Smooth muscle cell of the brain vasculature (primary cell): ENCODE measurements at places on chromosomes 2 and 18.

GRCh38 chr18:74528478-74528877, 5.8 kb upstream of the CNDP1 start:
- DNase-seq, result no peak

GRCh38 chr18:248053-248452, 19.8 kb downstream of the THOC1 start:
- no peak for DNase-seq

- DNase-seq, result no peak
These were observed 23.8 kb upstream of the ATOH8 start for GRCh38 chr2:85729825-85730510.

DNA sequence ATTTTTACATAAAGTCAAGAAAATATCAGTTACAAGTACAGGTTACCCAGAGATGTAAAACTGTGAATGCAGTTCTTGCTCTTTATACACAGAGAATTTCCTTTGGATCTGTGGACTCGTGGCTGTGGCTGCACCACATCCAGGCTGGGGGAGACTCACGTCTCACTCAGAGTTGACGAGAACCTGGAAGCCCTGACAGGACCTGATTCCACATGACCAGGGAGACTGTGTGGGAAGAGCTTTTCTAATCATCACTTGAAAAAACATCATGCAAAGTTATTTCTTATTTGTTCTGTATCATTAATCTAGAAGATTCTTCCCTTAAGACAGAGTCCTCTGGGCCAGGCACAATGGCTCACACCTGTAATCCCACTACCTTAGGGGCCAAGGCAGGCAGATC, 1159.0 kb downstream of the RPIA start:
- DNase-seq, result no peak

GRCh38 chr2:141020346-141020745, 1110.5 kb downstream of the LRP1B start:
- DNase-seq, result no peak

- no peak for DNase-seq
These were observed 159.9 kb downstream of the LOXHD1 start for GRCh38 chr18:46497129-46497528.

DNA sequence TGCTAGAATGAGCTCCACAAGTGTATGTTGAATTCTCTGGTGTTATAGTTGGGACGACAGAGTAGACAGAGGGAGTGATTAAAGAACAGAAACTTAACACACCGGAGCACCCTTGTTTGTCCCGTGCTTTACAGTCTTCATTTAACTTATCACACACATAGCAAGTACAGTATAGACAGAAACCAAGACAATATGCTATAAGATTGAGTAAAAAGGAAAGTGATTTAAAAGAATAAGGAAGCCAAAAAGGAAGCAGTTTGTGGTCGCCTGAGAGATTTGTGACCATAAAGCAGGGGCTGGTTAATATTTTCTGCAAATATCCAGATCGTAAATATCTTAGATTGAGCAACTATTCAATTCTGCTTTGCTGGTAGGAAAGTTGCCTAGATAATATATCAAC, 1128.4 kb downstream of the TSN start:
- no peak for DNase-seq

GRCh38 chr2:33354981-33355380, 121.5 kb upstream of the RASGRP3 start:
- DNase-seq, result peak; percentile 51

GRCh38 chr2:189142893-189143759, 36.4 kb downstream of the COL5A2 start:
- DNase-seq, result no peak

- no peak for DNase-seq
These were observed 59.9 kb upstream of the REG3A start for GRCh38 chr2:79219383-79219988.

GRCh38 chr2:196544906-196545433, 94.5 kb upstream of the CCDC150 start:
- DNase-seq, result no peak

GRCh38 chr2:168915441-168916330, 14.6 kb downstream of the G6PC2 start:
- DNase-seq, result no peak

DNA sequence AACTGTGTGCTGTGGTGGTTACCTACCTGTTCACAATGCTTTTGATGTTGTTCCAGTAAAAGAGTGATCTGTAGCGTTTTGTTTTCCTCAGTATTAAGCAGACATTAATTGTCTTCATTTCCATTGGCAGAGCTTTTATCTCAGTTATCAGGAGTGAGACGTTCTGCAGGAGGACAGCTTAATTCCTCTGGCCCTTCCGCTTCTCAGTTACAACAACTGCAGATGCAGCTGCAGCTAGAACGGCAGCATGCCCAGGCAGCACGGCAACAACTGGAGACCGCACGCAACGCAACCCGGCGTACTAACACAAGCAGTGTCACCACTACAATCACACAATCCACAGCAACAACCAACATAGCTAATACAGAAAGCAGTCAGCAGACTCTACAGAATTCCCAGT, 78.3 kb downstream of the KCMF1 start:
- no peak for DNase-seq

DNA sequence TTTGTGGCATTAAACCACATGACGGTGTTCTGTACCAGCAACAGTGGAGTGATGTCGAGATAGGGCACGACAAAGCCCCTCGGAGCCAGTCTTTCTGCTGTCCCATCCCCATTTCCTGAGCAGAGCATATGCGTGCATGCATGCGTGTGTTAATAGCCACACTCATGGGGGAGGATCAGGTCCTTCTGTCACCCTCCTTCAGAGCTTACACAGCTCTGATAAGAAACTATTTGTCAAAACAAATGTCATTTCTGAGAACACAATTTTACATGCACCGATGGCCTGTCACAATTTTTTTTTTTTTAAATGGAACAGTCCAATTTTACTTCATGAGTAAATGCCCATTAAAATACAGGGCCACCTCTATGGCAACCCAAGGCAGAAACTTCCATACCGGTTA, 95.9 kb upstream of the ZBTB14 start:
- DNase-seq, result no peak

DNA sequence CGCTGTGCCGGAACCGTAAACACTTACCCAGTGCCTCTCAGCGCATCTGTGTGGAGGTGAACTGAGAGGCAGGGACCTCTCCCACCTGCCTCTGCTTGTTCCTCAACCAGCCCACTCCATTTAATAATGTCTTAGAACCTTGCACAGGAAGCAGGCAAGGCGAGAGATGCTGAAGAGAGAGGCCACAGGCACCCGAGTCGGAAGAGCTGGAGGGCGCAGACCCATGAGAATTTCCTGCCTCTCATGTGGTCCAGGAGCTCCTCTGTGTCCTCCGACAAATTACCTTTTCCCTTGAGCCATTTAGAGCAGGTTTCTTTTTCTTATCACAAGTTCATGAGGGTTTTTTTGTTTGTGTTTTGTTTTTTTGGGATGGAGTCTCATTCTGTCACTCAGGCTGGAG, 4.9 kb upstream of the RFX8 start:
- DNase-seq, result no peak

- DNase-seq, result peak; percentile 7
These were observed 376.1 kb downstream of the XIRP2 start for GRCh38 chr2:167264380-167264779.

DNA sequence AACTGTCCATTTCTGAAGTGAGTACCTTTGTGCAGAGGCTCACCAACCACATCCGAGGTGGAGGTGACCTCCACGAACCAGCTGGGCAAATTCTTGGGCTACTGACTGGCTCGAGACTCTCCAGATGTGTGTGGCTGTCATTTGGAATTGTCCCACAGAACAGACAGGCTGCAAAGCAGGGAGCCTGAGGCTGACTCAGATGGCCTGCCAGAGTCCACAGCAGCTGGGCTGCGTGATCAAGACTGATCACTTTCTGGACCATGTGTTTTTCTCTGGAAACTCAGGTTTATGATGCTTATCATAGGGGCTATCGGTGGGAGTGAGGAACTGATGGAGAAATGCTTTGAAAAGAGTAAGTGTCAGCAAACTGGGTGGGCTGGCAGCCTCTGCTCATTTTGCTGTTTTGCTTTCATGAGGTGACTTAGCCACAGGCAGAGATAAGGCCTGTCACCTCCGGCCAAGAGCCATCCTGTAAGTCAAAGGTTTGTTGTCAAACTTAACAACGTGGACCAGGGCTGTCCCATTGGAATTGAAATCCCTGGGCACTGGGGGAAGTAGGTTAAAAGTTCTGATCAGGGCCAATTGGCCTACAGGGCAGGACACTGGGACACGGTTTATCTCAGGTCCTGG, 120.4 kb downstream of the LIPG start:
- DNase-seq, result no peak

GRCh38 chr2:108369153-108369552, 8.6 kb upstream of the SULT1C4 start:
- DNase-seq, result no peak

GRCh38 chr18:63266888-63267790, 52.4 kb downstream of the BCL2 start:
- no peak for DNase-seq

DNA sequence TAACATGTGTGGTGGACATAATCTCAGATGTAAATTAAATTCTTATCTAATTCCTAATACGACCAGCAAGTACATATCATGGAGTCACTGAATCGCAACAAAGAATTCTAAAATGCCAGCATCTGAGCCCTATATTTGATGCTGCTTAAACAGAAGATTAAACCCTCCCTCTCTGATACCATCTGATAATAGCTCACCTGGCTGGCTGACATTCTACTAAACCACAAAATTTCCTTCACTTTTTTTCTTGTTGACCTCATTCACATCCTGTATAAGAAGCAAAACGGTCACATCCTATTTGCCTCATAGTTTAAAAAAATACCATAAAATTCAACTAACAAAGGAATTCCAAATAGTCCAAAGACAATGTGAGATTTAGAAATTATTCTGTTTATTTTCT, 371.6 kb upstream of the SLC8A1 start:
- DNase-seq, result no peak

DNA sequence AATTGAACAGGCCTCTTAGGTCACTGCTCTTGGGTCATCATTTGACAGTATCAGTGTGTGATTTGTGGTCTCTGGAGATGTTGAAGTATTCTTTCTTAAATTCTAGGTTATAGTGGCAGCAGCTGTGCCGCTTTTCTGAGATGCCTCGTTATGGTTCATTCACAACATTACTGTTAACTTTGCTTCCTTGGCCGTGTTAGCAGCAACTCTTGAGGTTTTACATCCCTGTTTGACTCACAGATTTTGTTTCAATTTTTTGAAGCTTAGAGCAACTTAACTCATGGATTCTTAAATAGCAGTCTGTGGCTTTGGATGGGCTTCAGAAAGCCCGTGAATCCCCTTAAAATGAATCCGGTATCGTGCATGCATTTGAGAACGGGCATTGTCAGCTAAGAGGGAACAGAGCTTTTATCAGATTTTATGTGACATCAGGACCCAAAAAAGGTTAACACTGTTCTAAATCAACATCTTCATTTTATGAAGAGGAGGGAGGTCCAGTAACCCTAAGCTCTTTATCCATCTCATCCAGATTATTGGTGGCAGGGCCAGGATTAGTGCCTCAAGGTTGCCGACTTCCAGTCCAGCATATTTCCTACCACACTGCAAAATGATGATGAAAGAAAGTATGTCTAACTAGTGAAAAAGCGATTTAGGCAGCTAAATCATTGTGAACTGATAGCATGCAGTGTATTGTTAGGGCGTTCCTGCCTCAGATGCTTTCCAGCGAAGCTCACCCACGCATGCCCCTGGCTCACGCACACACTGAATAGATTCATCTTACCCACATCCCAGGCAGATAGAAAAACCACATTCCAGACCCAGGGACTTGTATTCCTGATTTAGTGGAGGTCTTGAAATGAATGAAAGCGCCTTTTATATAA, 5.1 kb downstream of the TRIB2 start:
- no peak for DNase-seq

DNA sequence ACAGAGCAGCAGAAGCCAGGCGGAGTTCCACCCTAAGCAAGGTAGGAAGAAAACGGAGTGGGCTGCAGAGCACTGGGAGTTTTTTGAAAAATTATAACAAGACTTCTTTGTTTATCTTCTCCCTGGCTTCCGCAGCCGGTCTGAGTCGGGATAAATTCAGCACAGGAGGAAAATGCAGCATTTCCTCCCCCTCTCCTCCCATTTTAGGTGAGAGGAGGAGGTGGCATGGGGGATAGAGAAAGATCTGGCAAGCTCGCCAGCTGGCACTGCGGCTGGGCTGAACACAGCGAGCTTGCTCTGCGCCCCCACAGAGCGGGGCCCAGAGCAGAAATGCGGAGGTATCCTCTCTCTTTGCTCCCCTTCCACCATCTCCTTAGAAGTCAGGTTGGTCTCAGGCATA, 17.7 kb upstream of the CHRNA1 start:
- DNase-seq, result no peak

DNA sequence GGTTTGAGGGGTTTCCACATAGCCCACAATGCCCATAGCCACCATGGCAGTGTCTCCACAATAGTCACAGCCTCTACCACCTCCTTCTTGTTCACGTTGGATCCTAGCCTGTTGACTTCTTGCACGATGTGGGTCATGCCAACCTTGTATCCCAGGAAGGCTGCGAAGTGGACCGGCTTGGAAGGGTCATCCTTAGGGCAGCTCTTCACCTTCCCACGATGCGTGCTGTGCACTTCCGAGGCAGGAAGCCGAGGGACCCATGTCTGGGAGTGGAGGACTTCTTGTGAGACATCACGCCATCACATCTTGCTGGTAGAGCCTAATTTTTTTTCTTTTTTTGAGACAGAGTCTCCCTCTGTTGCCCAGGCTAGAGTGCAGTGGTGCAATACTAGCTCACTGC, 144.6 kb upstream of the ASB18 start:
- DNase-seq, result no peak

- DNase-seq, result no peak
These were observed 5.0 kb upstream of the NTSR2 start for GRCh38 chr2:11674983-11675382.

DNA sequence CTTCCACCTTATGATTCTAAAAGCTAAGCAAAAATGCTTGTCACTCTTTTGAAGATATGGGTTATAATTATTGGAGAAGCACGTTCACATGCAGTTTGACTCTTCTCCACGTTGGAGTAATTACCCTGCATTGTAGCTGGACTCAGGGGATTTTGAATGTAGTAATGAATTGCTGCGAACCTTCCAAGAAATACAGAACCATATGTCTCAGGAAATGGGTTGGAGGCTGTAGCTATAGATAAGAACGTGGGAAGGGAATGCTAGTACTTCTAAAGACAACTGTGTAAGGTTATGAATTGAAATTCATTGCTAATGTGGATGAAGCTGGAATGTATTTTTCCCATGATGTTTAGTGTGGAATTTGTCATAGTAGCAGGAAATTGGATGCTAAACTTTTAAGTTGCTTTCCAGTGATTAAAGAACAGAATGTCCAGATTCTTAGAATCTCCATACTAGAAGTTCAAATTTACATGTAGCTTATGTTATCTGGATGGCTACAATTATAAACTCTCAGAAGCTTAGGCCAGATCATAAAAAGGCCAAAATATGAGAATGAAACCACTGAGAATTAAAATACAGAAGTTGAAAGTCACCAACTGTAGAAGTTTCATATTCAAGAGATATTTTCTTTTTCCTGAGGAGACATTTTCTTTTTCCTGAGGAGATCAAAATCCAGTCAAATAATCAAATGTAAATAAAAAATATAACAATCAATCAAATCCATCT, 27.3 kb upstream of the SPOPL start:
- DNase-seq, result no peak
